ENCODE measurements at places on chromosomes 2 and 18.

DNA sequence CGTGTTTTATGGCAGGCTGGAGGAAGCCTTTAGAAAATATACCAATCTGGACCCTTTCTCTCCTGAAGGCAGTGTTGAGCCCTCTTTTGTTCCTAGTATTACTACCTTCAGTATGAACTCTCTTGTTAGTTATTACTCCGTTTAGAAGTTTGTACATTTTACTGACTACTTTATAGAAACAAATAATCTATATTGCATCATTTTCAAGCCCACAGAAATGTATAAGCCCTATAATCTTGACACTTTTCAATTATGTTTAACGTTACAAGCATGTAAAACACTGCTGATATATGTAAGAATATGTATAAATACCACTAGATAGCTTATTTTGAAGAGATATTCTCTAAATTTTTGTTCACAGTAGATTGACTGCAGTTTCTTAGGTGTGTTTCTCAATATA lies 64.0 kb downstream of the SLC25A12 start:
- no peak for DNase-seq

- DNase-seq, result no peak
Observed at GRCh38 chr2:52536929-52537460, 1230.6 kb upstream of the CHAC2 start.

DNA sequence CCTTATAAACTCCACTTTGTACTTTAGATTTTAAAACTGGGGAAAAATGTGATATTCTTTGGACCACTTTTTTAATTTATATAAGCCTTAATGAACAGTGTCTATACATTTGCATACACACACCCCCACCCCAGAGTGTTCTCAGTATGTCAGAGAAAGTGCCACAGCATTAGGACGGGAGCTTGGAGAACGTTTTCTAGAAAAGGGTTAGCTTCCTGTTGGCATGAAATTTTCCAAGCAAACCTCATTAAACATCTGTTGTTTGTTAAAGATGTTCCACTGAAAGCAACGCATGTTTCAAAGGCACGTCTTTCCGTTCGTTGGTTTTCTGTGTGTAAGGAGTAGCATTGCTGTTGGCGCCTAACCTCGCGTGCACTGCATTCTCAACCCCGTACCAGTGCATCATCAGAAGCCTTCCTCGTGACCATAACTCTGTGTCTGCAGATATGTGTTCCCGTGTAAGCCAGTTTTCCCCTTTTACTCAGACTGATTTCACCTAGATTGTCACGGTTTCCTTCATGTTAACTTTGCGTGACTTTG lies 228.5 kb downstream of the ALPK2 start:
- no peak for DNase-seq

DNA sequence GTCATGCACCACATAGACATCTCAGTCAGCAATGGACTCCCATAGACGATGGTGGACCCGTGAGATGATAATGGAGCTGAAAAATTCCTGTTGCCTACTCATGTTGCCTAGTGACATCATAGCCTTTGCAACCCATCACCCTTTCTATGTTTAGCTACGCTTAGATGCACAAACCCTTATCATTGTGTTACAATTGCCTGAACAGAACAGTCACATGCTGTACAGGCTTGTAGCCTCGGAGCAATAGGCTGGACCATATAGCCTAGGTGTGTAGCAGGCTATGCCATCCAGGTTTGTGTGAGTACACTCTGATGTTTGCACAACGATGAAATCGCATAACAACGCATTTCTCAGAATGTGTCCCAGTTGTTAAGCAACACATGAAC lies 221.6 kb downstream of the ALPK2 start:
- no peak for DNase-seq

DNA sequence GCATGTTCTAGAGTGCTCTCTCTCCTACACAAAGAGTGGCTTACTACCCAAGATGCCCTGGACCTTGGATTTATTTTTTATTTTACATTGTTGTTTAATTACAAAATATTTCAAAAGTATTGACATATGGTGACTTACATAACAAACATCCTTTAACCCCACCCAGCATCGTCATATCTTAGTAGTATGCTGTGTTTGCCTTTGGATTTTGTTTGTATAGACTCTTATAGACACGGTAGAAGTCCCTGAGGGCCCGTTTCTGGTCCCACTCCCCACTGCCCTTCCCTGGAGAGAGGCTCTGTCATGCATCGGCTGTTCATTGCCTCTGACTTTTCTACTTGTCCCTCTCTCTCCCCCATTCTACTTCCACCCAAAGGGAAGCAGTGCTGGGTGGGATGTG lies 112.0 kb downstream of the ZBTB7C start:
- DNase-seq, result no peak

DNA sequence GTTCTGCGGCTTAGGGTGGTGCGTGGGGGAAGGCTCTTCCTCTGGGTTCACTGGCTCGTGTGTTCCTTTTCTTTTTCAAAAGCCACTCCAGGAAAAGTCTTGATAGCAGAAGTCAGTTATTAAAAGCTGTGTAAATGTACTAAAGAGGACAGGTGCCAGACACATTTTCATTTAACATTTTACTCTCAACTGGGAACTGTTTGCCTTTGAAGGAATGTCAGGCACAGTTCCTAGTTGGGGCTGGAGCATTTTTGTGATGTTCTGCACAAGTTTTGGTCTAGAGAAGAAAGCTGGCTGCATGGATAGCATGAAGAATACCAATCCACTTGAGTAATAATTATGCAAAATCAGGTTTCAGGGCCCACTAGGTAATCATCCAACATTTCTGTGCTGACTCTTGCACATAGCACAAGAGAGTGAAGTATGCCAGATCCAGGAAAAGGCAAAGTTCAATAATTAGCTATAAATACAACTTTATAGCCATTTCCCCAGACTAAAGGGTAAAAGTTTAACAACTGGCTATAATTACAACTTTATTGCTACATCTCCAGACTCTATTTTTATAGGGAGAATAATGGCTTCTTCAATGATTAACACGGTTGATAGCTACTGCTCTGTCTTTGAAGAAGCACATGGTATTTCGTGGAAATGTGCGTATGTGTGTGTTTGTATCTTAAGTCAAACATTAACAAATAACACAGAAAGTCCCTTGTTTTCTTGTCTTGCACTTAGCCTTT lies 16.2 kb downstream of the SCYGR8 start:
- DNase-seq, result no peak

Data from NCI-H1105 treated with DMSO at 0.1 percent for 48 hours (cell line).